NCI-H774 (cell line): ENCODE measurements at places on chromosomes 2 and 18.

DNA sequence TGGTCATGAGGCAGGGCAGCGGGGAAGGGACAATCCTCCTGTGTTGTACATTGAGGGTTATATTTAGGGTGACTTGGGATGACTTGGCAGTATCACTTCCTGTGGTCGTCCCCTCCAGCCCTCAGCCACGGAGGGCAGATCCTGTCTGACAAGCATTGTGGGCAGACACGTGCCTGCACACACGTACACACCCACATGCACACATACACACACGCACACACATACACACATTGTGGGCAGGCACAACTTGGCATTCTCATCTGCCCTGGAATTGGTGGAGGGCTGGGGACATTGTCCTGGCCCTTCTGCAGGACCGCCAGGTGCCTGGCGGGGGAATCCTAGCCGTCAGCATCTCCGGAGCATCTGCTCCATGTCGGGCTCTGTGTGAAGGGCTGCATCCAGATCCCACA, 47.6 kb downstream of the ODC1 start:
- DNase-seq: no peak

DNA sequence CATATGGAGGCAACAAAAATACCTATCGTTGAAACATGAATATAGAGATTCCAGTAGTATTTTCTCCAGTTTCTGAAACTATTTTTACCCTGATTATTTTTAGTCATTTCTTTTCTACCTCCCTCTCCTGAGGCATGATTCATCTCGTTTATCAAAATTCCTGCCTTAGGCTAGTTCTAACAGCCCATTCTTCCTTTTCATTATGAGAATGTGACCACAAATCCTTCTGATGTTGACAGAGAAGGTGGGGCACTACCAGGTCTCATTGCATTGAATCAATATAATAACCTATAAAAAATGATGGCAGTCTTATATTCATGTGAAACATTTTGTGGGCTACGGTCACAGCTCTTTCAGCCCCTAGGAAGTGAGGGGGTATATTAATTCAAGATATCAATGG, 406.5 kb upstream of the UBE2E3 start:
- DNase-seq: no peak

GRCh38 chr2:142052220-142052863, 78.5 kb downstream of the LRP1B start:
- no peak for DNase-seq

GRCh38 chr2:239257511-239257937, 143.3 kb downstream of the HDAC4 start:
- no peak for DNase-seq

- DNase-seq: no peak
These were observed 11.5 kb upstream of the BCL2 start for GRCh38 chr18:63331105-63331504.

GRCh38 chr18:9135081-9135911, 1.3 kb upstream of the ANKRD12 start:
- DNase-seq: no peak

DNA sequence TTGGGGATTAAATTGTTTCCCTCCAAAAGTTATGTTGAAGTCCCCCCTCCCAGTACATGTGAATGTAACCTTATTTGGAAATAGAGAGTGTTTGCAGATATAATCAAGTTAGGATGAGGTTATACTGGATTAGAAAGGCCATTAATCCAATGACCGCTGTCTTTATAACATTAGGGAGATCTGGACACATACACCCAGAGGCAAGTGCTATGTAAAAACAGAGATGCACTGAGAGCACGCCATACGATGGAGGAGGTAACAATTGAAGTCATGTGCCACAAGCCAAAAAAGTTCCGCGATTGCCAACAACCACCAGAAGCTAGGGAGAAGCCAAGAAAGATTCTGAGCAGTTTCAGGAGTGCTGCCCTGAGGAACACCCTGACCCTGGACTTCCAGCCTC, 153.3 kb downstream of the RNF144A start:
- no peak for DNase-seq

DNA sequence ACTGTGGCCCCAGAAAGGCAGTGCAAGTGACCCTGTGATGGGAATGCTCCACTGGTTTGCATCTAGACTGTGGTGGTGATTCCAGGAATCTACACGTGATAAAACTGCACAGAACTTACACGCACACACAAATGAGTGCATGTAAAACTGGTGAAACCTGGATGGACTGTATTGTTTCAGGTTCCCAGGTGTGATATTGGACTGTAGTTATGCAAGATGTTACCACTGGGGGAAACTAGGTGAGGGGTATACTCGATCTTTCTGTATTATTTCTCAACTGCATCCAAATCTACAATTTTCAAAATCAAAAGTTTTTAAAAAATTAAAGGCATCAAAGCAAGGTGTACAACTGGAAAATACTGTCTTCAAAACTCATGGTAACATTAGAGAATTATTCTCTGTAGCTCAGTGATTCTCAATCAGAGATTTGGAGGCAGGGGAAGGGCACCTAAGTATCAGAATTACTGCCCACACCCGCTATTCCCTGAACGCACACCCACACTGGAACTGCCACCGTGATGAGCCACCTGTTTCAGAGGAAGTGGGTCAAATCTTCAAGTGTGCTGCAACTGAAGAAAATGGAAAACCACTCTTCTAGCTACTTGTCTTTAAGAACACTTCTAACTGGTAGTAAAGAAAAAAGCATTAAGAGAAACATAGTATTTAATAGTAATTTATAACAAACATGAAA, 26.7 kb downstream of the PTPN2 start:
- DNase-seq: no peak

DNA sequence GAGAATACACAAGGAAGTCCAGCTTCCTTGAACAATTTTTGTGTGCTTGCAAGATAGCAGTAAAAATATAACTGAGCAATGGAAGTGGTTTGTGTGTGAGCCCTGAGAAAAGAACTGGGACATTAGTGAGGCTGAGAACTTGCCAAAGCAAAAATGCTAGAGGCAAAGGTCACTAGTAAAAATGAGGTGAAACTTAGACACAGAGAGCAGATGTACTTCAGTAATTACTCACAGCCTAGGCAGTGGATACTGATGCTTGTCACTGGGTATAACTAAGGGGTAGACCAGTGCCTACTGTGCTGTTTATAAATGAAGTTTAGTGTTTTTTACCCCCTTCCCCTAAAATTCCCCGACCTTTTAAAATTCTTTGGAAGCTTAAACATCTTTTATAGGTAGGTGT, 450.1 kb downstream of the LPIN1 start:
- DNase-seq: no peak

DNA sequence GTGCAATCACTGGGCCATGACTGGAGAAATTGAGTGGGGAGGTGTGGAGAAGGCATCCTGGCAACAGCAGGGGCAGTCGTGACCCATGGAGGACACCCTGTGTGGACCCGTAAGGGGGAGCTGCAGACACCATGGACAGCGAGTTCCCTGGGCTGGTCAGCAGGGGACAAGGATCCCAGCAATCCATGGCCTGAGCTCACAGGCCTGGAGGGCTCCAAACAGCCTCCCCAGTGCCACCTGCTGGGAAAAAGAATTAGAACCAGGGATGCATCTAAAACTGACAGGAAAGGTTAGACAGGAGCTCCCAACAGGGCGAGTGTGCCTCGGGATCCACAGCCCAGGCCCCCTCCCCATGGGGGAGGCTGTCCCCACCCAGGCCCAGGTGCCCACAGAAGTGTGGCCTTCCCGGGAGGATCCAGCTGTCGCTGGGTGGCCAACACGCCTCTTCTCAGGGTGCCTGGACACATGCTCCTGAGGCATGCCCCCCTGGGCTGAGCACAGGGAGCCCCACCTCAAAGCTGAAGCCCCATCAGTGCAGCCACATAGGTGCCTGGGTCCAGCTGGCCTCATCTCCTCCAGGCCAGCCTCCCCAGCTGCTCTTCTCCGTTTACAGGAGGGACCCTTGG, 20.5 kb upstream of the KIF1A start:
- DNase-seq: peak; percentile 23

DNA sequence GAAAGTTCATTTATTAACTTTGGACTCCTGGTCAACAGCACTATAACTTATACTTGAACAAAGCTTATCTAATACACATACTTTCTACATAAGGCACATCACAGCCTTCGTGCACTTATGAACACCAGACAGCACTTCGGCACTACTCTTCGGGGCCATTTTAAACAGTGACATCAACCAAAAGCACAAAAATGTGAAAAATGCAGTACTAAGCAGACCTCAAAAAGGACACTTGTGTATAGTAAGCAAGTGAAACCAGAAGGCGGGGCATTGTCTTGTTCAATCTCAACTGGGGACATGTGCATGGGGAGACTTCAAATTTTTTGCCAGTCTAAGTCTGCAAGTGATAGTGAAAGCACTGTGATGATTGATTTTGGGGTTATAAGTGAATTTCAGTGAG, 163.0 kb downstream of the NCKAP5 start:
- DNase-seq: no peak

DNA sequence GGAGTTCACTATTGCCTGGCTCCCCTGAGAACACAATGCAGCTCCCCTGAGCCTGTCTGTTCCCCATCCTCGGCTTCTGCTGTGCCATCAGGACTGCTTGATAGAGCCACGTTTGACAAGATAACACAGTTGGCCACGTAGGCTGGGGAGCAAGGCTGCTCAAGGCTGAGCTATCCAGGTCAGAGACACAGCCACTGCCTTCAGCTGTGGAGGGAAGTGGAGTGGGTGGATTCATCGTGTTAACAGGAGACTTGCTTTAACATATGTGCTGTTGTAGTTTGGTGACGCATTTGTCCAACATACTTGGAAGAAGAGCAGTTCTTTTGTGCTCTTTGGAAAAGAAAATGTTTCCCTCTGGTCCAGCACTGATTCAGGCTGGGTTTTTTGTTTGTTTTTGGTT, 68.8 kb downstream of the WDSUB1 start:
- no peak for DNase-seq

GRCh38 chr2:26907416-26907815, 59.5 kb downstream of the DPYSL5 start:
- DNase-seq: no peak

- no peak for DNase-seq
These were observed 301.1 kb downstream of the PRKCE start for GRCh38 chr2:45952591-45952990.

DNA sequence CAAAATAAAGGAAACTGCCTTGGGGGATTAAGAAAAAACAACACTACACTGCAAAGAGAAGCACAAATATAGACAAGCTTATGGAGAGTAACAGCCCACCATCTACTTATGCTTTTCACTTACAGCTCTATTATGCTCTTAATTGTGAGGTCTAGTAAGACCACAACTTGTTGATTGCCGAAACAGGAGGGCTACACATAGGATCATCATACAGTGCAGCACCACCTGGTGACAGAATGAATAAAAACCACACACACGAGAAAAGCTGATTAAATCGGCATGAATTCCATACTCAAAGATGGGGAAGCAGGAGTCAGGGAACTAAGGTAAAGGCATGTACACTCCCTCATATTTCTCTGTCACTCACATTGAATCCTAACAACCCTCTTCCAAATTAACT, 259.2 kb downstream of the IKZF2 start:
- DNase-seq: no peak

DNA sequence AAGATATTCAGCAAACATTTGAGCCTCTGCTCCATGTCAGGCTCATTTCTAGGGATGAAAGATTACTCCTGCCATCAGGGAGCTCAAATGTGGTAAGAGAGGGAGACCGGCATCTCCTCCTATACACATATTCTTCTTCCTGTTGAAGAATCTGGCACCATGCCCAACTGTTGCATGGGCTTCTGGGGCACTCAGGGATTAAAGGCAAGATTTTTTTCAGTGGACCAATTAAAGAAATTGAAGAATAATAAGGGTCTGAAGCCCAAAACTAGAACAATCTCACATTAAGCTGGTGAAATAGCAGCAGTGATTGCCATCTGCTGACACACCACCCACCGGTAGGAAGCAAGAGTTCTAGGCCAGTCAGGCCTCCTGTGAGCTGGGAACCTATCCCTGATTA, 145.4 kb upstream of the LYPD6 start:
- DNase-seq: no peak

DNA sequence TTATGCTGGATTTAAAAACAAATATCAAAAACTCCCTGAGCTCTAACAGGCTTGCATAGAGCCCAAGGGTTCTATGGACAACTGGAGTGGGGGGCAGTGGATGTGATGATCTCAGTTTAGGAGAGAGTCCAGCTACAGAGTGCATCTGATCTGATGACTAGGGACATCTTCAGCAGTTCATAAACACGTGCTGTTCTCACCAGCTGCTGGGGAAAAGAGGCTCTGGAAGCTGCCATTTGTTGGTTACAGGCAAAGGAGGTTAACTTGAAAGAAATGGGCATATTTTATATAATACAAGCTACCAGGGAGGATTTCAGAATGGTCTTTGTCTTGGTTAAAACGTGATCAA, 36.0 kb upstream of the ZNF396 start:
- no peak for DNase-seq

GRCh38 chr2:156810094-156810493, 373.9 kb downstream of the GPD2 start:
- no peak for DNase-seq

- DNase-seq: no peak
These were observed 73.0 kb downstream of the CHRNA1 start for GRCh38 chr2:174691201-174691779.

- no peak for DNase-seq
These were observed 943.5 kb downstream of the TRIB2 start for GRCh38 chr2:13660231-13660630.

- DNase-seq: no peak
These were observed 7.0 kb upstream of the VSNL1 start for GRCh38 chr2:17533546-17533945.
